DMS153 (cell line): ENCODE measurements at places on chromosomes 3 and 15.

DNA sequence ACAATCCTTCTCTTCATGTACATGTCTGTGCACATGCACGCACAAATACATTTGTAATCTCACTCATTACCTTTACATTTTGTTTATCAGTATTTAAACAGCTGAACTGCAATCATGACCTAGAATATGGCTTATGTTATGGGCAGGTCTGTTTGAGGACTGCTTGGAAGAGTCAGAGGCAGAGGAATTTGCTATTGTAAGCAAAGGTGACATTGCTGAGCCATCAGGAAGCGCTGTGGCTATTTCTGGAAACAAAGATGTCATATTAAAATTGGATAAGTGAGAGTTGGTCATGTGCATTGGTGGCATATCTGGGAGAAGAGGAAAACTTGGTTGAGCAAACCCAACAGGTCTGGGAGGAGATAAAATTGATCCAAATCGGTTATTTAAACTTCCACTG is 41.6 kb downstream of the USF3 start:
- DNase-seq = no peak

GRCh38 chr3:149452036-149452435 is 22.5 kb upstream of the TM4SF4 start:
- DNase-seq = no peak

- no peak for DNase-seq
Observed at GRCh38 chr3:129182390-129183185, 1.1 kb downstream of the CNBP start.

DNA sequence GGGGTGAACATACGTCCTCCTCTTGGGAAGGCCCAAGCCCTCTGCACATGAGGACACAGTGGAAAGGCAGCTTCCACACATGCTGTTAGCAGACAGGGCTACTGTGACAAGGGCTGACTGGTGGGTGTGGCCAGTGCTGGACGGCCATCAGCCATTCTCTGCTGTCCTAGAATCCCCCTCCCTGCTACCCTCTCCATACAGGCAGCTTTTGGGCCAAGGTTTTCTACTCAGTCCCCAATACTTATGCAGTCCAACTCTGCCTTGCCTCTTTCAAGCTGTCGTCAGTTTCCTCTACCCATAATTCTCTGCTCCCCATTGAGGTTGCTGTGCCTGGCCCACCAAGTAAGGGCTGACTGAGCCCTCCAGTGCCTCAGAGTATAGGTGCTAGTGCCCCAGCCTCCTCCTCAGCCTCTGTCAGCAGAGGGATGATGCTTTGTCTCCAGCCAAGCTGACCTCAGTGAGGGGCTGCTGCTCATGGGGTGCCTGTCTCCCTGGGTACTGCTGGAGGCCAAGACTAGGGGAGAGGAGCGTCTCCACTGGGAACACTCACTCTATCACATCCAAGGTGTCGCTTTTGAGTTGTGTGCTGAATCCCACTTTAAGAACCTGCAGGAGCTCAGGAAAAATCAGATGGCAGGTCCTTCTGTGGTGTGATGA is 2.8 kb downstream of the LOXL1 start:
- no peak for DNase-seq

DNA sequence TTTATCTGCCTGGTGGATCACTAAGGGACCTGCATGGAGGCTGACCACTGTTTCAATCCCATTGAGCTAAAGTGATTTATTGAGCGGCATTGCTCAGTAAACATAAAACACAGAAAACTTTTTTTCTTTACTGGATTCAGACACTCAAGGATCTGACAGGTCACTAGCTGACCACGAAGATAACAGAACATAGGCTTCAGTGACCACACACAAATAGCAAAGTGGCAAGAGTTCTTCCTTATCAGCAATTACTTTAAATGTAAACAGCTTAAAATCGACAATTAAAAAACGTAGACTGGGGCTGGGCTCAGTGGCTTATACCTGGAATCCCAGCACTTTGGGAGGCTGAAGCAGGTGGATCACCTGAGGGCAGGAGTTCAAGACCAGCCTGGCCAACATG is 48.7 kb downstream of the STAG1 start:
- no peak for DNase-seq
